ENCODE measurements at places on chromosomes 11 and 22.

DNA sequence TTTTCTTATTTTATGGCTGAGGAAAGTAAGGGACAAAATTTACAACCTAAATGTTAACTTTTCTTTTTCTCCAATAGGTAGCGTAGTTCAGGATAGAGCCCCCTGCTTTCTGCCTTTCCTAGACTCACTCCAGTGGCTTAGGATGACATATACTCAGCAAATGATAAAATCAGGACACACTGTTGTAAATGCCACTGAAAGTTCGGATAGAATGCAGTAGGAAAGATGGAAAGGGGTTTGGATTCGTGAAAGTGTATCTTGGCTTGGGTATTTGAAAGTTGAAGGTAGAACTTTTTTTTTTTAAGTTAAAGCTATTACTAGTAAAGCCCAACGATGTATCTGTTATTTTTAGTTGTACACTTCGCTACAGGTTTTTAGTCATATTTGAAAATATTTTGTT, 2.2 kb downstream of the DYNC2H1 start:
- no peak for DNase-seq

DNA sequence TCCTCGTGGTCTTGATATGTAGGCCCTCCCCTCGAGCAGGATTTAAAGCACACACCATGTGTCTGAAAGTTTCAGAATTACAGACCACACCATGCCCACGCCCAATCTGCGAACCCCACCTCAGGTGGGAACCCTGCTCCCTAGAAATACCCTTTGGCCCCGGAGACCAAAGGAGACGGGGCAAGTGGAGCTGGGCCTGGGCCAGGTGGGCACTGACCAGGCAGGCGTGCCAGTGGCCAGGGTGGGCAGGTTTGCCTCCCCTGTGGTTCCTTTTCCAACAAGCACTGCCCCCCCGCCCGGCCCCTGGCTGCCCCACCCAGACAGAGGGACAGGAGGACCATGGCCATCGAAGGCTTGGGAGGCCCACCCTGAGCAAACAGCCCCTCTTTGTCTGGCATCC, 400.4 kb downstream of the TBC1D22A start:
- DNase-seq, result no peak

- DNase-seq, result no peak
Measured at GRCh38 chr11:111018566-111018965, 227.0 kb upstream of the POU2AF2 start.

DNA sequence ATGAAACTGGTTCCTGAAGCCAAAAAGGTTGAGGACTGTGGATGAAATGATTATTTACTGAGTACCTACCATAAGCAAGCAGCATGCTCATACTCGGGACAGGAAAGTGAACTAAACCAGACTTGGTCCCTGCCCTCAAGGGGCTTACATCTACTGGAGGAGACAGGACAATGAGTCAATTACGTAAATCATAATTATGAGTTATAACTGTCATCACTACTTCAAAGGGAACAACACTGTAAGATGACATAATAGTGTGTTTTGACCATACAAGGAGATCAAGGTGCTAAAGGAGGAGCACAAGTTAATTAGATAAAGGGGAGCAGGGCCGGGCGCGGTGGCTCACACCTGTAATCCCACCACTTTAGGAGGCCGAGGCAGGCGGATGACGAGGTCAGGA, 2.5 kb downstream of the FAM227A start:
- no peak for DNase-seq

GRCh38 chr11:134372961-134373360, 39.1 kb downstream of the B3GAT1 start:
- no peak for DNase-seq

DNA sequence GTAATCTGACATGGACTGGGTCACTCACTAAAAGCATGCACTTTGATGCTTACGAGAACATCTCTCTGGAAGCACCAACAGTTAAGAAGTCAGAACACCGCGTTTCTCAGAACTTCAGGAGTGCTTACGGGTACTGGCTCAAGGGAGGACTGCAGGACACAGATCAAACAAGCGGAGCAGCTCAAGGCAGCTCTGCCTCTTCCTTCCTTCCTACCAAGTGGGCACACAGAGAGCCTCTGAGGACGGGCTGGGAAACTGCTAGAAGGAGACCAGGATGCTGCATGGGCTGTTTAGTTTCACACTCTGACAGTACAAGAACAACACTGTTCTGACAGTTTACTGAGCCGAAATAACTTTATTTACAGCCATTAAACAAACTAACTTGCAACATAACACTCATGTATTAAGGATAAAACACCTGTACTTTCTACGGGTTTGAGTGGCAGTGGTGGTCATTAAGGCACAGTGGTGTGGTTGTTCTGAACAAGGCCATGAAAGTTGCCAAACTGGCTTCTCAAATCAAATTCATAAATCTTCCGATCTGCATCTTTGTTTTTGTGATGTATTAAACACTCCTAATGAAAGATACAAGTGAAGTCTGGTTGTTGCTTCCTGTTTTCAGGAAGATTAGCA, 37.5 kb downstream of the ARFGAP3 start:
- no peak for DNase-seq

GRCh38 chr11:117913736-117914397, 15.3 kb downstream of the TMPRSS13 start:
- DNase-seq, result no peak

- no peak for DNase-seq
Measured at GRCh38 chr11:71421392-71421950, 26.7 kb downstream of the DHCR7 start.

- DNase-seq, result no peak
Measured at GRCh38 chr11:116467823-116468222, 305.0 kb downstream of the BUD13 start.

- no peak for DNase-seq
Measured at GRCh38 chr11:131614631-131615030, 244.2 kb downstream of the NTM start.

DNA sequence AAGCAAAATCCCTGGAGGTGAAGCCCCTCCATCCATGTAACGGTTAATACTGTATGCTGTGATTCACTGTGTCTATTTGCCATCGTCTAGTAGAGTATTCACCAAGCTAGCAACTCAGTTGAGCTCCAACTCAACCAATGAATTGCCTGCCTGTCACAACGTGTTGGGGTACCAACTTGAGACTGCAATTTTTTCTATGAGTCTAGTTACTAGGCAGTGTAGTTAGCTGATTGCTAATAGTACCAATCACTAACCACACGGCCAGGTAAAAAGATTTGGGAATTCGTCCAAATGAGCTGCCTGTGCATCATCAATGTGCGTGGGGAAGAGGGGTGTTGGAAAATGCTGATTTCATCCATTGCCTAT, 1.0 kb upstream of the BTG4 start:
- DNase-seq, result no peak

DNA sequence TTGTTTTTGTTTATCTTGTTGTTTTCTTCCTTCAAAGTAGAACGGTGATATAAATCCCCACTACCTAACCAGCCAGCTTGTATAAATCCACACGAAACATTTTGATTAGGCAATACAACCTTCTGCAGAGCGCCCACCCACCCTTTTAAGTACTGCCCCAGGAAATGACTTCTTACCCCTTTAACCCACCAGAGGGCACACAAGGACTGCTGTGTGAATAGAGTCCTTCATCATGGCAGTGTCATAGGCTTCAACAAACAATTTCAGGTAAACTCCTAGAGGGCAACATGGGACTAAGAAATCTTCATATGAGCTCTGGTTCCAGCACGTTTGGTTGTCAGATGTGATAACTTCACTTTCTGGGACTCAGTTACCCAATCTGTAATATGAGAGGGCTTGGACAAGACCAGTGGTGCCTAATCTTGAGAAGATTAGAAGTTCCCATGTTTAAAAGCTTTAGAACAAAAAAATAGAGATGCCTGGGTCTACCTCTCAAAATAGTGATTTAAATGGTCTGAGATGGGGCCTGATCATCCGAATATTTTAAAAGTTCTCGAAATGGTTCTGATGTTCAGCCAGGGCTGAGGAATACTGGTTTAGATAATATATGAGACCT, 56.1 kb downstream of the PIWIL4 start:
- DNase-seq, result no peak

DNA sequence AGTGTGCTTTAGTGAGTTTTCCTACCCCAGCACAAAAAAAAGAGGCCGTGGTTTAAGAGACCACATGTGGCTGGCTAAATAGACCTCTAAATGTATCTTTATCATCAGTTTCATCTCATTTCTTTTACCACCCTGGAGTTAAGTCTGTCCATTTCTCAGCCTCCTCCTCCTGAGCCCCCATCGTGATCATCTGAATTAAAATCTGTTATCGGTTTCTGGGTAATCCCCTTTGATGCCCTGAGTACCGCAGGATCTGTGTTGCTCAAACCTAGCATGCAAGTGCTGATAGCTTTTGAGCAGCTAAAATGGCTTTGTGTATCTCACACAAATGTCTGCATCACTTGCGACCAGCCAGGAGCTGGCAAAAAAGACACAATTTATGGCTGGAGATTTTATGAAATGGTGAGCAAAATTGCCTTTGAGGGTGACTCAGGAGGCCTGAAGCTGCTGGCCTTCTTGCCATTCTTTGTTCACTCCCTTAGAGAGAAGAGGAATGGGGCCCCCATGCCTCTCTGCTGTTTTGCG, 236.5 kb downstream of the NTM start:
- no peak for DNase-seq

- DNase-seq, result no peak
Measured at GRCh38 chr22:49699476-49699875, 128.2 kb downstream of the BRD1 start.

GRCh38 chr11:102560555-102561011, 30.0 kb upstream of the MMP7 start:
- DNase-seq, result no peak

- no peak for DNase-seq
Measured at GRCh38 chr11:30310623-30311022, 12.3 kb upstream of the ARL14EP start.

GRCh38 chr11:95296621-95297025, 65.6 kb upstream of the SESN3 start:
- no peak for DNase-seq

DNA sequence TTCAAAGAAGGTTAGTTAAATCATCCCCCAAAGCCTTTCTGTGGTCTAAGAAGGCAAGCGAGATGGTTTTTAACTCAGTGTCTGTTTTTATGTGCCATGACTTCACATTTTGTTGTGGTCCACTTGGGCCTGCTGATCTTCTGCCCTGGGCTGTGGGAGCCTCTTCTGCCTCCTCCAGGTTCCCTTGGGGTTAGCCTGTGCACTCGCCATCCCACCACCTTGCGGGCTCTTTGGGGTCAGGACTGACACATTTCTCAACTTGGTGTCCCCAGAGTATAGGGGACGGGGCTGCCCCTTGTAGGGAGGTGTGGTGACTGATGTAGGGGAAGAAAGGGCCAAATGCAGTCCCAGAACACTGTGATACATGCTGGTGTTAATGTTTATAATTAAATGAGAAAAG, 207.0 kb downstream of the TBC1D22A start:
- no peak for DNase-seq

DNA sequence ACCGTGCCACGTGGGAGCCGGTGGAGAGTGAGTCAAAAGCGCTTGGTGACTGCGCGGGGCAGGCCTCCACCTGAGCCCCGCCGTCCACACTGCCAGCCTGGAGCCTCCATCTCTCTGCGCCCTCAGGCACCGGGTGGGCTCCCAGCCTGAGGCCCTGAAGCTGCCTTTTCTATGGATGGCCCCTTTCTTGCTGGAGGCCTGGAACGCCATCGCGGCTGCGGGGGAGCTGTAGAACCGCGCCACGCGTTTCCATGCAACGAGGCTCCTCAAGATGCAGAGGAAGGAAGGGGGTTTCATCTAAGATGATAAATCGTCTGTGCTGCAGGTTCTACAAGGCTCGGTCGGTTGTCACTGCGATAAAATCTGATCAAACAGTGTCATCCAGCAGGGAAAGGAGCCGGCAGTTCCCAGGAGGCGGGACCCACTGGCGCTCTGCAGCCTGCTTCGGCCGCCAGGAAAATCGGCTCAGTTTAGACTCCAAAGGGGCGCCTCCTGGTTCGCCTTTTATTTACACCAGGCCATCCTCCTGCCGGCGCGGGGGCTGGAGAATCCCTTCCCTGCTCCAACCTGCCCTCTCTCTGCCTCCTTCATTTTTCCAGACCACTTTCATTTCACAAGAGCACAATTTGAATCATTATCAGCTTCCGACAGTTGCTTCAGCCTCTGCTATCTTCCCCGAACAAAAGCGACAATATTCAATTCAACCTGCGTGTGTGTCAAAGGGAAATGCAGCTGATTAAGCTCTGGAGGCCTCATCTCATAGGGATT, 624.4 kb downstream of the BRD1 start:
- no peak for DNase-seq

DNA sequence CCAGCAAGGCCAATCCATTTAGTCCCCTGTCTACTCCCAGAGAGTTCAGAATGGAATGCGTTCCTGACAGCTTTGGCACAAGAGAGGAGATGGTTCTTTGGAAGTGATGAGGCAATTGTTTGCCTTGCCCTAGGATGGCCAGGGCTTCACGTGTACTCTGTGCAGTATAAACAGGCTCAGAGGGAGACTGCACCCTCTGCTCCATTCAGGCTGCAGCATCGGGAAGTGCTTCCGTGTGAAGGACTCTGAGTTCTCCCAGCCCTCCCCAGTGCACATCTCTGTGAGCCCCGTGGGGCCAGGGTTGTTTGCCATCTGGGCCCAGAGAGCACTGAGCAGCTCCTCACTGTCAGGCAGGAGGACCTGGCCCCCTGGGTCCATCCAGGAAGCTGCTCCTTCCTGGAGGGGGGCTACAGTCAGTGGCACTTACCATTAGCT, 215.3 kb upstream of the TBCEL start:
- no peak for DNase-seq

DNA sequence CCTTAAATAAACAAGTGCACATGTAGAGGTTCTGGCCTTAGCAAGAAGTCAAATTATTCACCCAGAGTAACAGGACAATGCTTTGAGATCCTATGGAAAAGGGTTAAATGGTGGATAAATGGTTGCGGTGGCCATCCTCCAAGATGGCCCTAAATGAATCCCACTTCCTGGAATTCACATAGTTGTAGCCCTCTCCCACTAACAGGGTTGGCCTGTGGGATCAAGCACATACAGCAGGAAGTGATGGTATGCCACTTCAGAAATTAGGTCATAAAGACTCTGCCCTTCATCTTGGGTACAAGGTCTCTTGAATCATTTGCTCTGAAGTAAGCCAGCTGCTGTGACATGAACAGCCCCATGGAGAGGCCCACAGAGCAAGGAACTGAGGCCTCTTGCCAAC, 1.8 kb downstream of the ZNF280B start:
- no peak for DNase-seq

GRCh38 chr11:35360055-35360530, 59.3 kb downstream of the SLC1A2 start:
- DNase-seq, result no peak

Measured in stimulated activated CD4-positive, alpha-beta T cell treated with anti-CD3 and anti-CD28 coated beads, TNF-alpha, amount 100 ng/mL, for 4 hours (primary cell).